ENCODE measurements at places on chromosomes 2 and 18.

- no peak for DNase-seq
Observed at GRCh38 chr2:150495001-150495400, 7.5 kb upstream of the RND3 start.

DNA sequence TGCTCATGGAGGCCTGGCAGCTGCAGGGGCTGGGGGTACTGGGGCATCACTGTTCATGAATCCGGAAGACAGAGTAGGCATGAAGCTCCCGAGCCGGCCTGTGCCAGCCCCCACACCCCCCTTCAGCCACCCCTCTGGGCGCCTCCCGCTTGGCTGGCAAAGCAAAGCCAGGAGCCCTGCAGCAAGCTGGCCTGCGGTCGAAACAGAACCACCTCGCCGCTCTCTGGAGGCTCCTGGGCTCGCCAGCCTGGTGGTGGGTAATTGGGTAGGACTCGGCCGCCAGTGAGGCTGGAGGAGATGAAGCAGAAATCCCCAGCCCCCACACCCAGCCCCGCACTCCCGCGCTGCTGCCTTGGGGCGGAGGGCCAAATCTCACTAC is 70.9 kb upstream of the GPC1 start:
- no peak for DNase-seq

DNA sequence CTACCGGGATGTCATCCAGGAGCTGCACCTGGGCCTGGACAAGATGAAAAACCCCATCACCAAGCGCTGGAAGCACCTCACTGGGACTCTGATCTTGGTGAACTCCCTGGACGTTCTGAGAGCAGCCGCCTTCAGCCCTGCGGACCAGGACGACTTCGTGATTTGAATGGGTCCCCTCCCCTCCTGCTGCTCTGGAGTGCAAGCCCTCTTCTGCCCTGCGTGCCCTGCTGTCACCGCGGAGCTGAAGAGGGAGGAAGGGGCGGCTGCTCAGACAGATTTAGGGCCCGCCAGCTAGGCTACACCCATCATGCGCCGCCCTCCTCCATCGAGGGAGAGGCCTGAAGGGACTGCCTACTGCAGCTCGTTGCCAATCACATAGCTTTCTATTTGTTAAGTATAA is 101.8 kb downstream of the SH3BP4 start:
- no peak for DNase-seq

DNA sequence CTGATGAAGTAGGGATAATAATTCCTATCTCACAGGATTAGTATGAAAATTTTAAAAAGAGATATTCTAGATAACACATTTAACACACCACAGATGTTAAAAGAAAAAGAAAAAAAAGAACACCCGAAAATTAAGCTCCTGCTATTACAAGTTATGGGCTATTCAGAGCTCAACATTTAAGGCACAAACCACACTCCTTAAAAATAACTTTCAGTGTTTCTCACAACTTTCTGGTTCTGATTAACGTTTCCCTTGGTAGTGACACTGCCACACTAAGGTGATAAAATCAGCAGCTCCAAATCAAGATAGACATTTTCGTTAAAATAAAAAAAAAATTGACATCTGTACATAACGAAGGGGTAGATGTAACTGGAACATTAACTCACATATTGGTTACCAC is 26.9 kb downstream of the ACVR1C start:
- DNase-seq = no peak

GRCh38 chr2:129016972-129017371 is 698.3 kb upstream of the HS6ST1 start:
- no peak for DNase-seq

- no peak for DNase-seq
Observed at GRCh38 chr18:28163201-28163775, 13.6 kb downstream of the CDH2 start.
